ENCODE measurements at places on chromosomes 7 and 10.

GRCh38 chr7:149415391-149416071, 45.3 kb downstream of the ZNF777 start:
- no peak for DNase-seq

GRCh38 chr10:70918851-70919530, 30.6 kb upstream of the PCBD1 start:
- DNase-seq = no peak

GRCh38 chr7:43516581-43517342, 66.1 kb upstream of the STK17A start:
- DNase-seq = no peak

DNA sequence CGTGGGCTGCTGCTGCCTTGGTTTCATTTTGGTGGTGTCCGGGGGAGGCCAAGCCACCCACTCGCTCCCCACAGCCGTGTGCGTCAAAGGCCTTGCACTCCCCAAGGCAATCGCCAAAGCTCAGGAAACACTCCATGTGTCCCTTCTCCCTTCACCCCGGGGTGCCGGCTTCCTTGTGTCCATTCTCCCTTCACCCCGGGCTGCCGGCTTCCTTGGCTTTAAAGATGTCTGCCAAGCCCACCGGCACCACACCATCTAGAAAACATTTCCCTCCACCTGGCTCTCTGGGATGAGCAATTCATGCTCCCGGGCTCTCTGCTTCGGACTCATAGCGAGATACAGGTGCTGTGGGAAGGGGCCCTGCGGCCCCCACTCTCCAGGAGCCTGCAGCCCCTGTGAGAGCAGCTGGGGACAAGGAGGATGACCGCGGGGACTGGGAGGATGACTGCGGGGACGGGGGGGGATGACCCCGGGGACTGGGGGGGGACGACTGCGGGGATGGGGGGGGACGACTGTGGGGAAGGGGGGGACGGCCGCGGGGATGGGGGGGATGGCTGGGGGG, 322.1 kb downstream of the DNAJB6 start:
- no peak for DNase-seq

DNA sequence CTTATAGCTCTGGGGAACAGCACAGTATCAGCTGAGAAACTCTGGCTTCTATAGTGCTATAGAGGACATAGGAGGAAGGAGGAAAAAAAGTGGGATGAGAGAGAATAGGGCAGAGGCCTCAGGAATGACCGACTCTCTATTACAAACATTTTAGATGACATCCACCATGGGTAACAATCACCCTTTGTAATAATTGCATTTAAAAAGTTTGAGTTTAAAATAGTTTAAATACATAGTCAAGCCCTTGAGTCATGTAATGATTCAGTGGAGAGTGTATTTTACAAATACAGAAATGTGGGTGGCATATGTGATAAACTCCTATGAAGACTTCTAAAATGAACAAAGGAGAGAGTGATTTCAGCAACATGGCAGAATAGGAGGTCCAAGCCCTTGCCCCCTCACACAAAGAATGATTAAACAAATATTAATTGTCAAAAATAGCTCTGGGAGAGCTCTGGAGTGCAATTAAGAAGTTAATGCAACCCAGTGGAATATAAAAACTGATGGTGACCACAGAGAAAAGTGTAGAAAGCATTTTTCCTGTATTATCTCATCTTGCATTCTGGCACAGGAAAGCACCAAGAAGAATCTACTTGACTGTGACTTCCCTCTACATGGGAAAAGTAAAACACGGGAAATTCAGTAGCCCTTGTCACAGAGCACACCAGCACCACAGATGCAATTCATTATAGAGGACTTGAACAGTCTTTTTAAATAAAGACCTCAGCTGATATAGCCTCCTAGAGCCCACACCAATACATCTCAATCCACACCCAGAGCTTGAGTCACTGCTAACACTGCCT, 569.0 kb upstream of the SORCS1 start:
- DNase-seq = no peak

- peak; percentile 62 for DNase-seq
These were observed 46.9 kb downstream of the AHCYL2 start for GRCh38 chr7:129271500-129272355.

- no peak for DNase-seq
These were observed 3.7 kb upstream of the IFIT1B start for GRCh38 chr10:89373916-89374711.
